Stimulated activated CD4-positive, alpha-beta T cell treated with anti-CD3 and anti-CD28 coated beads, Interleukin-1b, Interleukin-23, amount 100 ng/mL, for 4 hours (primary cell): ENCODE measurements at places on chromosomes 1 and 21.

DNA sequence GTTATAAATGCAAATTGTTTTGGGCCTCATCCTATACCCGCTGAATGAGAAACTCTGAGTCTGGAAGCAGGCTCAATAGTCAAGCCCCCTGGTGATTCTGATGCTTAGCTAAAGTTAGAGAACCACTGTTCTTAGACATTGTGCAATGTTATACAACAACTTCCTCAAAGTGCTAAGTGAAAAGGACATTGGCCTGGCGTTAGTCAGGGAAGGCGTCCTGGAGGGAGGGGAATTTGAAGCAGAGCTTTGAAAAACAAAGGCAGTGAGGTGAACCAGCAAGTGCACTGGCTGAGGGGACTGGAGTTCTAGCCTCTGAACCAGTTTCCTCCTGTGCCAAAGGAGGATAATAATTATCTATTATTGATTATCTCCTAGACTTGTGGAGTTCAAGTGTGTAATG, 5.1 kb downstream of the CD1D start:
- DNase-seq, result no peak

DNA sequence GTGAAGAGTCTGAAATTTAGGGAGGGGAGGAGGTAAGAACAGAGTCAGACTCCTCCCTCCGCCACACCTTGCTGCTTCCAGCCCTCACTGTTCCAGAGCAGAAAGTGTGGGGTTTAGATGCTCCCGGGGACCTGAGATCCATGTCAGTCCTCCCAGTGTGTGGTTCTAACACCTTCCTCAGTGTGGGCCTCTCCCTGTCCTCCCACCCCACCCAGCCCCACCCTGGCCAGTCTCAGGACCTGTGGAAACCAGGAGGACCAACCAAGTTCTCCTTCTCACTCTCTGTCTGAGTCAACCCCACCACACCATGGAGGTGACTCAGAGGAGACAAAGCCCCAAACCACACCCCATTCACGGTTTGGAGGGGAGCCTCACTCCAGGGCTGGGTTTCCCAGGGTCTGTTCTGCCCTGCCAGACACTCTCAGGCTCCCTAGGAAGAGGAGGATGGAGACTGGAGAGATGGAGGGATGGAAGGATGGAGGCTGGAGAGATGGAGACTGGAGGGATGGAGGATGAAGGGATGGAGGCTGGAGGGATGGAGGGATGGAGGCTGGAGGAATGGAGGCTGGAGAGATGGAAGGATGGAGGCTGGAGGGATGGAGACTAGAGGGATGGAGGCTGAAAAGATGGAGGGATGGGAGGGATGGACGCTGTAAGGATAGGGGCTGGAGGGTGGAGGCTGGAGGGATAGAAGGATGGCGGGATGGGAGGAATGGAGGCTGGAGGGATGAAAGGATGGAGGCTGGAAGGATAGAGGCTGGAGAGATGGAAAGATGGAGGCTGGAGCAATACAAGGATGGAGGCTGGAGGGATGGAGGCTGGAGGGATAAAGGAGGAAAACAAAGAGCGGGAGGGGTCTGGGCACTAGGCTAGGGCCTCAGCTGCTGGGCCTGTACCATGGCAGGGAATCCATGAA, 100.9 kb upstream of the RUNX3 start:
- peak; percentile 66 for DNase-seq

- no peak for DNase-seq
Observed at GRCh38 chr1:94522304-94522703, 19.3 kb downstream of the F3 start.

- peak; percentile 42 for DNase-seq
Observed at GRCh38 chr1:101112051-101112780, 86.6 kb upstream of the DPH5 start.

DNA sequence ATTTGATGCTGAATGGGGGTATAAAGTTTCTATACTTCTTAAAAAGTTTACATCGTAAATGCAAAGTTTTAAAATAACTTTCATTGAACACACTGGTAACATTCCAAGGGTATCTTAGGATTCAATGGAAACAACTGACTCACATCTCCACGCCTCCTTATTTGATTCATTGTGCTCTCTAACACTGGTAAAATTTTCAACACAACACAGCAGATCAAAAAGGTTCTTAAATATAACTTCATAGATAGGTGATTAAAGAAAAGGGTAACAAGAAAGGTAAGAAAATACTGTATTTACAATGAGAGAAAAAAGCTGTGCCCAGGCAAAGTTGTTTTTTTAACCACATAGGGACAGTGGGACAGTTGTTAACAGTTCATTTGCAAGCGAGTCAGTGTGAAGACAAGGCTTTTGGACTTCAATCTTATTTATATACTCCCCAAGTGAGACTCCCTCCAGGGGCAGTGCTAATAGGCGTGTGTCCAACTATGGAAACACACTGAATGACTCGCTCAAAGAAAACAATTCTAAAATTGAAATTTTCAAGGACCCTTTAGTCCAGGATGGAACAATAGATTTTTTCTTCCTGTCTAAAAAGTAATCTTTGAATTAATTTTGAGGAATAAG, 140.5 kb downstream of the TIAM1 start:
- DNase-seq, result no peak

GRCh38 chr1:25079048-25079447, 149.0 kb upstream of the RUNX3 start:
- DNase-seq, result no peak

- DNase-seq, result peak; percentile 69
Observed at GRCh38 chr1:1435106-1435903, at the start of gene VWA1. VWA1 (plus strand) TSS chr1:1435690; CDS start chr1:1435749, 59 bp downstream.

DNA sequence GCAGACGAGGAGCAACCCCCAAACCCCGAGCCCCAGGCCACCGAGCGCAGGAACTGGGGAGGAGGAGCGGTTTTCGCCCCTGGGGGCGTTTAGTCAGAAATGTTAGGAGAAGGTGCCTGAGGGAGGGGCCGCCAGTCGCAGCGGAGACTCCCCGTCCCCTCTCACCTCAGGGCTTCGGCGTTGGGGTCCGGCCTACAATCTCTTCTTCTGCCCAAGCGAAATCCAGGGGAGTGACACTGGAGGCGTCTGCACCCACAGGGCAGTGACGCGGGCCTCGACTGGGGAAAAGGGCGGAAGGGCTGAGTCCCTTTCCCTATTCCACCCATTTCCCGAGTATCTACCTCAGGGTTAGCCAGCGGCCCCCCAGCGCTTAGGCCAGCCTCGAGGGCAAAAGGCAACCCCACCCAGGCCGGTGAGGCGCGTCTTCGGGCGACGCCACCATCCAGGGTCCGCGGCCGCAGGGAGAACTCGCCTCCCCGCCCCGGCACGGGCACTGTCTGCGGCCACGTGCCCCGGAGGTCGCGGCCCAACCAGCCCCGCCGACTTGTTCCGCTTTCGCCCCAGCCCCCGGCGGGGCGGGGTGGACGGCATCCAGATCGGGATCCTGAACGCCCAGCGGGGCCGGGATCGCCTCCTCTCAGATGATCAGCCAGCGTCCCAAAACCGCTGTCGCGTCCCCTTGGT, 118.7 kb upstream of the BARHL2 start:
- no peak for DNase-seq

GRCh38 chr1:41803656-41804055, 115.1 kb downstream of the HIVEP3 start:
- DNase-seq, result no peak

GRCh38 chr1:87684194-87684593, 355.5 kb downstream of the LMO4 start:
- DNase-seq, result no peak

GRCh38 chr21:39451332-39452206, at the start of gene SH3BGR:
SH3BGR (plus strand) TSS chr21:39451970; CDS start chr21:39452097, 127 bp downstream.
- DNase-seq, result no peak

- no peak for DNase-seq
Observed at GRCh38 chr1:169610858-169611257, 19.1 kb downstream of the SELP start.

DNA sequence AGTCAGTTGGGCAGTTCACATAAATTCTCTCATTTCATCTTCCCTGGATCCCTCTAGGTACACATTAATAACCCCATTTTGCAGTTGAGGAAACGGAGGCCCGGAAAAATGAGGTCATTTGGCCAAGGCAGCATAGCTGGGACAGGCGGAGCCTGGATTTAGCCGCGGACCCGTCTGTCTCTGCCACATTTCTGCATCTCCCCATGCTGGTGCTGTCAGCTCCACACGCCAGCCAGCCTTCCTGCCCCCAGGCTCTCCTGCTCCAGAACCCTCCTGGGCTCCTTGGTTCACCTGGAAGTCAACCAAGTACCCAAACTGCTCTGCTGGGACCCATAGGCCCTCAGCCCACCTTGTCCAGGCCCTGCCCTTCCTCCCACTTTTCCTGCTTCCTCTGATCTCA, 7.6 kb downstream of the FOXO6 start:
- no peak for DNase-seq

GRCh38 chr1:47382399-47382983, 33.6 kb upstream of the FOXE3 start:
- DNase-seq, result no peak

- DNase-seq, result no peak
Observed at GRCh38 chr1:230074762-230075161, 7.7 kb downstream of the GALNT2 start.

DNA sequence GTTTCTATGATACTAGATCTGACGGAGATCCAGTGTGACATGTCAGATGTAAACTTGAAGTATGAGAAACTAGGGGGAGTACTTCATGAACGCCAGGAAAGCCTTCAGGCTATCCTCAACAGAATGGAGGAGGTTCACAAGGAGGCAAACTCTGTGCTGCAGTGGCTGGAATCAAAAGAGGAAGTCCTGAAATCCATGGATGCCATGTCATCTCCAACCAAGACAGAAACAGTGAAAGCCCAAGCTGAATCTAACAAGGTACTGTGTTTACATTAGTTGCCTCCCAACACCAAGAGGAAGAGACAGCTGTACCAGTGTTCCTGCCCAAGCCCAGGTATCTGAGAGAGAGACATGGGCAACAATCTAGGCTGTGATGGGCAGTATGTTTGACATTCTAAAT, 112.2 kb upstream of the BMP8A start:
- no peak for DNase-seq

- DNase-seq, result no peak
Observed at GRCh38 chr1:231028682-231029081, 11.4 kb downstream of the FAM89A start.
